ENCODE measurements at places on chromosomes 7 and 10.

DNA sequence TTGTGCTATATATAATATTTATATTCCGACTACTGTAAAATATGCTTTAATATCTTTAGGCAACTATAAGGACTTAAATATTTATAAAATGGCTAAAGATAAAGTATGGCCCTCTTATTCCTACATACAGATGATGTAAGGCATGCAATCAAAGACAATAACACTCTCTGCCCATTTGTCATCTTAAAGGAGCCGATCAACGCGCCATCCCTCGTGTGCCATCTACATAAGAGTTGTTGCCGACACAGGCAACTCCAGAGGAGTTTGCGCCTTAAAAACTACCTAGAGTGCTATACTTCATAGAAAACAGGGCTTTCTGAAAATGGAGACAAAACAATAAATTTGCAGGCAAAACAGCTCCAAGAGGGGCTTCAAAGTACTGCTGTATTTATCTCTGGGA is 709.0 kb downstream of the KCNMA1 start:
- DNase-seq, result no peak

DNA sequence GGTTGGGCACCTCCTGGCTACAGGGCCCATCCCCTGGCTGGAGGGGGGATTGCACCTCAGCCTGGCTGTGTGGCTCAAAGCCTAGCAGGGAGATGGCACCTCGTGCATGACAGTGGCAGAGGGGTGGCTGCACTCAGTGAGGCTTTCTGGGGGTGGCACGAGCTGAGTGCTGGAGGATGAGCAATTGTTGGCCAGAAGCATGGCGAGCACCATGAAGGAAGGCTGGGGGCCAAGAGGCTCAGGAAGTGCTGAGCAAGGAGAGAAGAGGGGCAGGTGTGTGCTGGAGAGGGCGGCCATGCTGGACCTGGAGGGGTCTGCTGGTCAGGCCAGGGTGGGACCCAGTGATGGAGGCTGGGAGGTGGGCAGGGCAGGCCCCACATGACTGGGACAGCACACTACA is 65.4 kb downstream of the TCERG1L start:
- no peak for DNase-seq

DNA sequence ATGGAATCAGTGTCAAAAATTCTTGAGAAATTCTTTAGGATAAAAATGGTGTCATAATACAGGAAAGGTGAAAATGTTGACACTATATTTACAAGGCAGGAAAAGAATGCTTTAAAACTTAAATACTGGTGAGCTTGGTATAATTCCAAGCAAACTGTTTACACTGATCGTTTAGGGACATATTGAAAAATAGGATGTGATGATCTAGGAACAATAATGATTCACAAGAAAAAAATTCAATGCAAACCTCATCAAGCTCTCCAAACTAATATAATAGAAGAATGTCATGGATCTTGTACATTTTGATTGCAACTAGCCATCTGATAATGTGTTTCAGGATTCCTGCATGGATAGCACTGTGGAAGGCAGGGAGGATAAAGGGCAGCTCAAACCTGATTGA is 98.4 kb downstream of the CHRM2 start:
- no peak for DNase-seq

DNA sequence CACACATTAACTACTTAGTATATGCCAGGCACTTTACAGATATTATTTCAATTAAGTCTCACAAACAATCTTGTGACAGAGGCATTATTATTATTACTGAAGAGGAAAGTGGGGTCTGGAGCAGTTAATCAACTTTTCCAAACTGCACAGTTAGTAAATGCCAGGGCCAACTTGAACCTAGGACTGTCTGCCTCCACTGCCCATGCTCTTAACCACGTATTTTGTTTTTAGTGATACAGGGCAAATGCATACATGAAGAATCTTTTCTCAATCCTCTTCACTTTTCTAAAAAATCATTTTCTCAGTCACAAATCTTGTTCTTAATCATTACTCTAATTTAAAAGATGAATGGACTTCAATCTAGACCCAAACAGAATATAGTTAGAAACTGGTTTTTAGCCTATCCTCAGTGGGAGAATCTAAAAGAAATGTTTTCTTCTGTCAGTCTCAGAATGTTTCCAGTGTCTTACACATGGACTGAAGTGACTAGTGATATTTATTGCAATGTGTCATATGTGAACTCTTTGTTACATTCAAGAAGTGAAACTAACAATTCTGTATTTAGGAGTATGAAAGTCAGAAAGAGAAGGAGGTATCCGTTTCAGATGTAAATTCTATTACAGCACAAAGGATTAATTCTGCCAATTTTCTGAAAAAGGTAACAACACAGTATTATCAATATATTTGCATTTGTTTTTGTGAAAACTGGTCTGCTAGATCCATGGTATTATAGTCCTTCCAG is 55.5 kb upstream of the CCNJ start:
- DNase-seq, result no peak

DNA sequence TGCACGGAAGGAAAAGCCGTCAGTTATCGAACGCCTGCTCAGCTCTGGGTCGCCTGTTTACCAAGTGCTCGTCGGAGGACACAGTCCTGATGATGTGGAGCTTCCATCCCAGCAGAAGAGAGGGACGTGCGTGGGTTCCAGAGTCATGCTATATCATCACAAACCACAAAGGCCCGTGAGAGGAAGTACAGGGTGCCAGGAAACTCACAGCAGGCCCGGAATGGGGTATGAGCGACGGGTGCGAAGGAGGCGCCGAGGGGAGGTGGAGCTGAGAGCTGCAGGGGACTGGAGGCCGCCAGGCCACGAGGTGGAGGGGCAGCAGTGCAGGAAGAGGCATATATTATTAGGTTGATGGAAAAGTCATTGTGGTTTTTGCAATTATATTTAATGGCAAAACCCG is 102.5 kb downstream of the ACTR3B start:
- DNase-seq, result no peak

DNA sequence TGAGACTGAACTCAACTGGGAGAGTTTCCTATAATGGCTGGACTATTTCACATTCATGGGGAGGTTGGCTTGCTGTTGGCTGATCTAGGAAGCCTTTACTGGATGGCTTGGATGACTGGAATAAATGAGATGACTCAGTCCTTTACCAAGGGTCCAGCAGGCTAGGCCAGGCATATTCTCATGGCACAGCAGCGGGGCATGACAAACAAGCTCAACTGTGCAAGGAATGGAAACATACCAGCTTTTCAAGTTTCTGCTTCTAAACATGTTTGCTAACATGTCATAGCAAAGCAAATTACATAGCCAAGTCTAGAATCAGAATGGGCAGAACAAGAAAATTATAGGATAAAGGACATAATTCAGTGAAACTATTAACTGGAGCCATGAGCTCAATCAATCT is 46.8 kb upstream of the CRTAC1 start:
- no peak for DNase-seq

All from esophagus squamous epithelium (tissue), 5 donors.